ENCODE measurements at places on chromosomes 2 and 18.

GRCh38 chr2:46340740-46341420 is 43.7 kb downstream of the EPAS1 start:
- DNase-seq: no peak

- peak; percentile 63 for DNase-seq
Measured at GRCh38 chr2:207046724-207047123, 107.4 kb downstream of the CPO start.

DNA sequence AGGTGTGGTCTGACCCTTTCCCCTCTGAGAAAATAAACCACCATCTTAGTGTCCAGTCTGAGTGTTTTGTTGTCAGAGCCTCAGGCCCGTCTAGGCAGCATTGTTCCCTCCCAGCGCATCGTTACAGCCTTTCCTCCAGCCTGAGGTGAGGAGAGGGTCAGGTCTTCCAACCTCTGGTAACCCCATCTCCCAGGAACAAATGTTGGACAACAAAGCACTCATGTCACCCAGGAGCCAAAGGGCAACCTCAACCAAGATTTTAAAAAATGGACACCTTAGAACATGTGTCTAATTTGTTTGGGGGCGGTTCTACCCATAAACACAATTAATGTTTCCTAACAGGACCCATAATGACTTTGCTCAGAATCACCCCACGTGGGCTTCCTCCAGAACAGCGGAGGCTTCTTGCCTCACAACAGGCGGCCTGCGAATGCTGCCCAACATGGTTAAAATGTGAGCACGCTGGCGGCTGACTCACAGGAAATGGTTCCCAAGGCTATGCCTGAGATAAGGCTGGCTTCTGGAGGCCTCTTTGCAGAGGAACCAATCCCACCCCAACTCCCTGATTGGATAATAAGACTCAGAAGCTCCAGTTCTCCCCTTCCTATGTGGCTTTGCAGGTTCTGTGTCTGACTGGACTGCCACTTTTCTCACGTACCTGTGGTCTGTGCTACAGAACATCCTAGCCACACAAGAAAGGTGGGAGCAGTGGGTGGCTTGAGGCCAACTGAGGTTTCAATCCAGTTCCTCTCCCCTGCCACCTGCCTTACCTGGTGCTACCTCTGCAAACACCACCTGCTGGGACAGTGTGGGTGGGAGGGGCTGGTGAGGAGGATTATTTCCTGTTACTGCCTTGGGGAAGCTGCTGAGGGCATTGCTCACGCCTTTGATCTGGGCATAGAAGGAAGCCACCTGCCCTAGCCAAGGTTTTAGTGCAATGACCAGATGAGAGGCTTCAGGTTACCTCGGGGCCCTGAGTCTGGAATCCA is 108.8 kb downstream of the B3GNT2 start:
- peak; percentile 98 for DNase-seq

GRCh38 chr18:58201733-58202730 is 158.0 kb downstream of the NEDD4L start:
- peak; percentile 53 for DNase-seq

DNA sequence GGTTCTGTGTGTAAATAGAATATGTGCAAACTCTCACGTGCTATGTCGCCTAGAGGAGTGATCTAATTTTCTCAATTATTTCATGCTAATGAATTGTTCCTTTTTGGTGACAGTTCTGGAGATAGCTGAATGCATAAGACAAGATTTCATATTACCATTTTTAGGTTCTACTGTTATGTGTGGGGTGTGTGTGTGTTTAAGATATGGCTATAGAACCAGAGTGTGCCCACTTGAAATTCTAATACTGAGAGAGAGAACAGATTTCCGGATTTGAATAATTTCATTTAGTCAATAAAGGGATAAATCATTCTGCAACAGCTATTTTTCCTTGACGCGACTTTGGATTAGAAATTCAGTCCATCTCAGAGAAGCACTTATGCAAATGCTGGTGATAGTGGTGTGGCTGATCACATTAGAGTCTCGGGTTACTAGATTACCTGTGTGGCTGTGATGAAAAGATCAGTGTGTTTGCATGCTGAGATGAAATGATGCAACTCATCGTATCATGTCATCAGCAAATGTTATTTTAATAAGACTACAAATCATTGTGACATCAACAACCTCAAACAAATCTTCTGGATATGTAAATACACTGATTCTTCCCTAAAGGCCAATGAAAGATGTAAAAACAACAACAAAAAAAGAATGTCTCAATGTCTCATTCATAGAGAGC is 415.9 kb downstream of the EPHA4 start:
- no peak for DNase-seq

DNA sequence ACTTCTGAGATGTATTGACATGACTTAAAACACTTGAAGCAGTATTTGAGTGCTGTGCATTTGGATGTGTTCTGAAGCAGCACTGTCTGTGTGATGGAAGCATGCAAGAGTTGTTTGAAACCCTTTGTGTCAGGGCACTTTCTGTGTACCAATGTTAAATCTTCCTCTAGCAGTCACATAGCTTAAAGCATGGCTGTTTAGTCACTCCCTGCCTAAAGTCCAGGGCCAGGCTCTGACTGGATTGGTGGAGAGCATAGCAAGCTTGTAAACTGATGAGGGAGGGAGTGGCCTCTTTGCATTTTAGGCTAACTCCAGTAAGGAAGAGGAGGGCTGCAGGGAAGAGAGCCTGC is 73.5 kb downstream of the MYO1B start:
- DNase-seq: peak; percentile 39

- peak; percentile 91 for DNase-seq
Measured at GRCh38 chr2:85589982-85590791, 5.4 kb upstream of the RNF181 start.

- no peak for DNase-seq
Measured at GRCh38 chr2:232104076-232104646, 142.6 kb downstream of the DIS3L2 start.

GRCh38 chr2:52810460-52810859 is 957.1 kb upstream of the CHAC2 start:
- no peak for DNase-seq

- DNase-seq: no peak
Measured at GRCh38 chr2:120269816-120270215, 17.2 kb downstream of the RALB start.

DNA sequence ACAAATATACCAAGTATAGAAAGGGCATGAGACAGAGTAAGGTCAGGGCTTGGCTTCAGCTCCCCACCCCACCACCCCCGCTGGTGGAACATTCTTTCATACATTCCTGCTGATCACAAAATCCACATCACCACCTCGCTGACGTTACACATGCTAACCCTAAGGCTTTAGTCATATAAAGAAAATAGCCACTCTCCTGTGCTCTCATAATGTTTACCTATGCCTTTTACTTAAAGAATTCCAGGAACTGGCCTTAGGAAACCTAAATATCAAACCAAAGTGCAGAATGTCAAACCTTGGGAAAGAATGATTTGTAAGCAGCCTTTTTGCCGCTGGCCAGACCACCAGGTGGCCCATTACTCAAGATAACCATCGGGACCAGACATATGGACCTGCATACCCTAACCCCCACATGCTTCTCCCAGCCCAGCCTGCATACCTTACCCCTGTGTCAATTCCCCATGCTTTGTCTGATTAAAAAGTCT is 136.3 kb upstream of the SLC39A10 start:
- DNase-seq: no peak

GRCh38 chr2:80525152-80525551 is 220.6 kb upstream of the LRRTM1 start:
- DNase-seq: no peak

GRCh38 chr2:181947273-181947672 is 38.4 kb upstream of the PPP1R1C start:
- no peak for DNase-seq

GRCh38 chr2:227285741-227286236 is 39.3 kb upstream of the MFF start:
- no peak for DNase-seq

DNA sequence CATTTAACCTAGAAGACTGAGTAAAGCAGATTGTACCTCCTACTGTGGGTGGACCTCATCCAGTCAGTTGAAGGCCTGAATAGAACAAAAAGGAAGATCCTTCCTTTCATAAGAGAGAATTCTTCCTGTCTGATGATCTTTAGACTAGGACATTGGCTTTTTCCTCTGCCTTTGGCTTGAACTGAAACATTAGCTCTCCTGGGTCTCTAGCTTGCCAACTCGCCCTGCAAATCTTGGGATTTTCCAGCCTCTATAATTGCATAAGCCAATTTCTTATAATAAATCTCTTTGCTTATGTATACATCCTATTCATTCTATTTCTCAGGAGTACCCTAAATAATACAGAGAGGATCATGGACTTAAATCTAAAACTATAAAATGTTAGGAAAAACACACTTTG is 6.2 kb upstream of the KDSR start:
- DNase-seq: no peak

DNA sequence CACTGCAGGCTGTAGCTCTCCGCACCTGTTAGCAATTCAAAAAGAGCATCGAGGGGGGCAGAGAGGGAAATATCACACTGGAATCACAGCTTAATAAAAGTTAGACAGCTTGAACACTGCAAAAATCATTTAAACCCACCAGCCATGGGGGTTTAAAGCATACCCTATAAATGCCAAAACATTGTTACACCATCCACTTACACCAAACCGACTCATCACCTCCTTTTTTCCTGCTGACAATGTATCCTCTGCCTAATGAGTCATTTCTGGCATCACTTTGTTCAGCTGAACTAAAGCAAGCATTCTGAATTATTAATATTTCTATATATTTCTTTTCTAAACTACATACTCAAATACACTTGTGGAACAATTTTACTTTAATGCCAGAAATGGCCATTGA is 21.6 kb downstream of the MC4R start:
- no peak for DNase-seq

GRCh38 chr2:119015845-119016244 is 73.9 kb downstream of the MARCO start:
- no peak for DNase-seq

DNA sequence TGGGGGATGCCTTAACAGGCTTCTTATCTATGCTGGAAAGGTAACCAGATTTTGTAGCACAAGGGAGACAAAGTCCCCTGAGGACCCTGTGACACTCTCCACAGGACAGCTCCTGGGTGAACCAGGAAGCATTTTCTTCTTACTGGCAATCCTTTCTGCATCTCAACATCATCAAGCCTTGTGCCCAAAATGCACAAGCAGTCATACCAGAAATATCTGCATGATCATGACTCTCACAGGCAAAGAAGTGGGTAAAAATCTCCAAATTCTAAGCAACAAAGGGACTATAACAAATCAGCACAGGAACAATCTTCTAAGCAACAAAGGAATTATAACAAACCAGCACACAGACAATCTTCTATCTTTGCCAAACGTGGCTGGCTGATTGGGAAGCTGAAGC is 99.1 kb upstream of the CD226 start:
- DNase-seq: no peak

- no peak for DNase-seq
Measured at GRCh38 chr2:240873098-240873788, 4.6 kb downstream of the AGXT start.

DNA sequence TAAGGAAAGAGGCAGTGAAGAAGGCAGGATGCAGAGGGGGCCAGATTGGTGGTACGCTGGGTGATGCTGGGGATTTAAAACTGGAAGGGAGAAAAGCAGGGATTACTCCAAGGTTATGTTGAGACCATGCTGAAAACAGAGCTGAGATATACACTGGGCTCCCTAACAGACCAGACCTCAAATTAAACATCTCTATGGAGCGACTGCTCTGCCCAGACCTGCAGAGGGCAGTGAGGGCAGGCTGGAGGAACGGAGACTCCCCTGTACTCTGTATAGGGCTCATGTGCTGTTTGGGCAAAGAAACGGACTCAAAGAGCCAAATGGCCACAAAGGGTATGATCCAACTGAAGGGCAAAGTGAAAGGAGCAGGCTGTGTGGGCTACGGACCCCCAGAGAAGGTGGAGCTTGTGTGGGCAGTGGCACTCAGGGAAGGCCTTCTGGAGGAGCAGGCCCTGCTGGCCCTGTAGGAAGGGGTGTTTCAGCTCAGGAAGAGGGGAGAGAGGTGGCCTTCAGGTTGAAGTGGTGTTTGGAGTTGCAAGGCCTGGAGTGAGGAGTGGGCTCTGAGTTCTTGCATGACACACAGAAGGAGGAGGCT is 4.8 kb upstream of the CELF4 start:
- no peak for DNase-seq

GRCh38 chr2:215447673-215448081 is 11.8 kb upstream of the FN1 start:
- no peak for DNase-seq

- DNase-seq: peak; percentile 91
Measured at GRCh38 chr2:23757686-23758433, 169.1 kb downstream of the ATAD2B start.

- peak; percentile 96 for DNase-seq
Measured at GRCh38 chr2:177143444-177143843, 69.2 kb upstream of the HNRNPA3 start.

- peak; percentile 65 for DNase-seq
Measured at GRCh38 chr2:235026649-235027557, 75.1 kb downstream of the SH3BP4 start.

DNA sequence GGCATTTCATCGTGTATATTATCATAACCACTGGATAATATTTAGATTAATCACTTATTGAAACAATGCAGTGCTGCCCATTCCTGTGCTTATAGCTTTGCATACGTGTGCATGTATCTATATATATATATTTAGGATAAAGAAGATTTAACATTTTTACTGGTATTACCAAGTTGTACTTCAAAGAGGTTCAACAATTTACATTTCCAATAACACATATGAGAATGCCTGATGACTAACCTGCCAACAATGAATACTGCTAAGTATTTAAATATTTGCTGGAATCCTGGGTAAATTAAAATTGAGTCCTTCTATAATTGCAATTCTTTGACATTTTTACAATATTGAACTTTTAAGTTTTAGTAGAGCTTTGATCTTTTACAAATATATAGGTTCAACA is 111.4 kb downstream of the SLC39A10 start:
- no peak for DNase-seq

GRCh38 chr2:46171411-46171953 is 125.7 kb upstream of the EPAS1 start:
- peak; percentile 62 for DNase-seq

DNA sequence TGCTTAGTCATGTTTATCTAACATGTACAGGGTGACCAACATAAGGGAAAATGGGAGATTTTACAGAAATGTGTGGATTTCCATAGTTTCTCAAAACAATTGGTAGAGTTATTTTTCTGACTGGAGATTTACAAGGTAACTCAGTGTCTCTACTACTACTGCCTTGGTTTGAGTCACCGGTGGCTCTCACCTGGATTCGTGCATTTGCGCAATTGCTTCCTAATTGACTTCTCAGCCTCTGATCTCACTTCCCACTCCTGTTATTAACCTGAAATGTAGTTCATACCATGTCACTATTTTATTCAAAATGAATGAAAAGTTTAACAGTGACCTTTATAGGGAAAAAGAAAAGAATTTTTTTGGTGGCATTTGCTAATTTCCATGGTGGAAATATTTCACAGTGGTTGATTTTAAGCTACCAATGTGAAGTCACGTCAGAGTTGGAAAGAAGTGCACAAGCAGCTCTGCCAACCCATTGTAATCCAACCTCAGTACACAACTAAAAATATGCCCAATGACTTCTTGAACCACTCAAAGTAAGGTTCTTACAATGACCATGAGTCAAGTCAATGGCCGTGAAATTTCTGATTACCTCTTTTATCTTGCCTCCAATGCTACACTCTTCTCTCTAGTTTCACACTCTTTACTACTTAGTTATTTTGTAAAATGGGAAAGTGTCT is 94.0 kb downstream of the NYAP2 start:
- no peak for DNase-seq

Measured in dermis blood vessel endothelial cell (primary cell).